Fibroblast of lung (primary cell): ENCODE measurements at places on chromosomes 13 and 19. TPM values are rescaled to one million over a fixed set of nuclear protein-coding genes. Genes with fewer than 3 reads are reported as not detected.
A peak's percentile ranks its signal among the peaks of the same experiment; 100 is the strongest.

Gene ZSCAN22
- polyA plus RNA-seq, result 2.8 and 3.0 TPM in 2 replicates

Gene PLIN5
- not detected in 2 replicates for polyA plus RNA-seq

Gene PRR20E
- polyA plus RNA-seq, result not detected in 2 replicates

Gene PABPC3
- polyA plus RNA-seq, result 0.23 and 0.27 TPM in 2 replicates

Gene C19orf33
- not detected in 2 replicates for polyA plus RNA-seq

Gene ELAVL3
- not detected in 2 replicates for polyA plus RNA-seq

Gene UBE2L5
- 0.17 and 0.20 TPM in 2 replicates for polyA plus RNA-seq

Gene SUPT20H
- polyA plus RNA-seq, result 57.5 and 68.4 TPM in 2 replicates

Gene PCDH17
- 0.01 and 0.07 TPM in 2 replicates for polyA plus RNA-seq

Gene NCAN
- not detected in 2 replicates for polyA plus RNA-seq

DNA sequence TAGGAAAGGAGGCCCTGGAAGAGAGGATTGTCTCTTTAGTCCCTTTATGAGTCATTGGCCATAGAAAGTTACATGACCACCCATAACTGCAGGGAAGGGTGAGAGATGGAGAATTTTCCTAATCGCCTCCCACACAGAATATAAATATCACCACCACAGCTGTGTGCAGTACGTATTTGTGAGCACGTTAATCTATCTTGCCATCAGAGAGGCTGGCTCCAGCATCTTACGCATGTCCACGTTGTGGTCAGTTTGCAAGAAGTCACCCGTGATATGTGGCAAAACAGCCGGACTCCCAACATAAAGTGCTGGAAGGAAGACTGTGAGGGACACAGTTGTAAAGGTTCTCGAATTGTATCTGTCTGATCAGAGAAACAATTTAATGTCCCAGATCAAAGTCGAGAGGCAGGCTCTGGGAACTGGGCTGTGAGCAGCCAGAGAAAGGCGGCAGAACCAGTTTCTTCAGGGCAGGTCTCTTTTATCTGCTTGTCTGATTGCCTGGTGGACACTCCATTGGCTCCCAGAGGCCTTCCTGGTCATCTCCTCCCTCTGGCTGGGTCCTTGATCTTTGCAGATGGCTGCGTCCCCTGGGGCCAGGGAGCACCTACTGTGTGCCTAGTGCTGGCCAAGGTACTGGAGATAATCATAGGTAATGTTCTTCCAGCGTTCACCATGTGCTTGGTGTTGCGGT is 74.9 kb downstream of the SIPA1L3 start:
- DNase-seq, result peak; percentile 96
- no peaks in the 10 kb centered on the region for H3K27me3 ChIP-seq
- H3K4me3 ChIP-seq, result no peak overlapping the region
- peak overlapping the region; percentile 33 for H3K27ac ChIP-seq
- peaks cover 2% of the 10 kb centered on the region for H3K4me1 ChIP-seq

DNA sequence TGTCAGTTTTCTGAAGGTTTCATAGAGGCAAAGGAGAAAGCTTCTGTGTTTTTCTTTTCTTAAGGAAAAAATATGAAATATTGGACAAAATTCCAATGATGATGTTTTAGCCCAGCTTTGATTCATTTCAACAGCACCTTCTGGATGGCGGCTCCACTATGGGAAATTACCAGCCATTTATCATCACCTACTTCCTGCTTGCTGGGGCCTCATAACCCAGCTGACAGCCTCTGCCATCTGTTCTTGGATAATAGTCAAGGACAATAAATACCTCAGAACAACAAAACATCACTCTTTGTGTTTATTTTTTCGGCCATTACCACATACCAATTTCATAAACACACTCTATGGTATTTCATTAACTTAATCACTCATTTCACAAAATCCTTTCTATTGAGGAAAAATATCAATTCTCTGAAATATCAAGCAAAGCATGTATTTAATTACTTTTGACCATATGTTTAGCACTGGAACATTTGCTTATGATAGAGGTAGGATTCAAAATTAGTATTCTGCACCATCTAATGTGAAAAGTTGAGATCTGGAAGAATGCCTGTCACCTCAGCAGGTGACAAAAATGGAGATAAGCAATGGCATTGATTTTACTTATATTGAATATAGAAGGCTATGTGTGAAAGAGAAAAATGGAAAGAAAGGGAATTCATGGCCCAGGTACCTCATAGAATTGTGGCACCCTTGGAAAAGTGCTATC is 629.7 kb downstream of the LIG4 start:
- no peak overlapping the region for H3K27ac ChIP-seq
- no peaks in the 10 kb centered on the region for H3K36me3 ChIP-seq

- H3K4me1 ChIP-seq, result no peaks in the 10 kb centered on the region
- no peak overlapping the region for H3K27ac ChIP-seq
- H3K36me3 ChIP-seq, result no peaks in the 10 kb centered on the region
- peaks cover 27% of the 10 kb centered on the region for H3K27me3 ChIP-seq
- no peak for DNase-seq
Measured at GRCh38 chr13:112954488-112955270, 14.3 kb upstream of the MCF2L start.

DNA sequence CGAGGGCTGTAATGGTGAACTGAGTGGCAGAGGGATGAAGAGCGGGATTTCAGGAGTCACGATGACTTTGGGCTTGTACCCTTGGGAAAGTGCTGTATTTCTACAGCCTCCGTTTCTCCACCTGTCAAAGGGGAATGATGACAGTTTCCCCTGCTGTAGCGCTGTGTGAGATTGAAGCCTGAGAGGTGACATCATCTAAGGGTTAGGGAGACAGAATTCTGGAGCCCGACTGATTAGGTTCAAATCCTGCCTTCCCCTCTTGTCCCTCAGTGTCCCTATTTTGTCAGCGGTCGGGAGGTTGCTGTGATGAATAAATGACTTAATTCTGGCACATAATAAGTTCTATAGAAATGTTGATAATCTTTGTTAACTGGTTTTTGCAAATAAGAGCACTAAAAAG is 693 bp downstream of the MRPL4 start:
- H3K27ac ChIP-seq, result peak overlapping the region; percentile 84
- DNase-seq, result no peak
- no peaks in the 10 kb centered on the region for H3K27me3 ChIP-seq

DNA sequence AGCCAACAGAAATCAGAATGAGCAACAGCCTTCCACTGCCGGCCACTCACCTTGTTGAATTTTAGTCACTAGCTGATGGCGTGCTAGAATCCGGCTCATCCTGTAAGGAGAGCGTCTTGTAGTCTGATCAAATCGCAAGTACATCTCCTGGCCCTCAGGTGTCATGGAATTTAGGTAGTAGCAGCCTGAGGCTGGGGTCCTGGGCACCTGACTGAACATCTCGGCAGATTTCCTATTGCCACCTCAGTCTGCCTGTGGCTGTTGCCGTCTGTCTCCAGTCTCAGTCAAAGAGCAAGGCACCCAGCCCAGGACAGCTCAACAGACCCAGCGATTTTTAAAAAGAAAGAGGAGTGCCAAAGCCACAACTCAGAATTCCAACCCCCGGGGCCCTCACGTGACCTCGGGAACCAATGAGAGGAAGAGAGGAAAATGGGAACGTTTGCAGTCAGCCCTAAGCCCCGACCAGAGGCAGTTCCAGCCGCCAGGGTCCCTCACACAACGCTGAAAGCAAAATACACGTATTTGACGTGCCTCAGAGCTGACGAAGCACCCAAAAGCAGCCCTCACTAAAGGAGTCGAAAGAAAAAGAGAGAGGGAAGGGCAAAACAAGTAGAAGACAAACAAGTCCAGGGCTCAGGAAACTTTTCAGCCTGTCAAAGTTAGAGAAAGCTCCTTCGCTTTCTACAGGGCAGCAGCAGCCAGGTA is at the start of gene STARD13:
TSS of gene STARD13 (minus strand) at position 336 of the 705 bp plus-strand sequence. CDS start at position 219, 117 bp downstream.
- DNase-seq, result peak; percentile 98
- no peaks in the 10 kb centered on the region for H3K36me3 ChIP-seq
- H3K4me3 ChIP-seq, result peak within 1 kb of the TSS; percentile 98
- peaks cover 9% of the 10 kb centered on the region for H3K4me1 ChIP-seq
- no peaks in the 10 kb centered on the region for H3K27me3 ChIP-seq
- peak within 1 kb of the TSS; percentile 94 for H3K27ac ChIP-seq

GRCh38 chr13:111514610-111515306 is 194.3 kb downstream of the TEX29 start:
- no peaks in the 10 kb centered on the region for H3K4me1 ChIP-seq
- no peak overlapping the region for H3K4me3 ChIP-seq
- H3K27ac ChIP-seq, result no peak overlapping the region
- H3K27me3 ChIP-seq, result no peaks in the 10 kb centered on the region
- DNase-seq, result no peak
- no peaks in the 10 kb centered on the region for H3K36me3 ChIP-seq

DNA sequence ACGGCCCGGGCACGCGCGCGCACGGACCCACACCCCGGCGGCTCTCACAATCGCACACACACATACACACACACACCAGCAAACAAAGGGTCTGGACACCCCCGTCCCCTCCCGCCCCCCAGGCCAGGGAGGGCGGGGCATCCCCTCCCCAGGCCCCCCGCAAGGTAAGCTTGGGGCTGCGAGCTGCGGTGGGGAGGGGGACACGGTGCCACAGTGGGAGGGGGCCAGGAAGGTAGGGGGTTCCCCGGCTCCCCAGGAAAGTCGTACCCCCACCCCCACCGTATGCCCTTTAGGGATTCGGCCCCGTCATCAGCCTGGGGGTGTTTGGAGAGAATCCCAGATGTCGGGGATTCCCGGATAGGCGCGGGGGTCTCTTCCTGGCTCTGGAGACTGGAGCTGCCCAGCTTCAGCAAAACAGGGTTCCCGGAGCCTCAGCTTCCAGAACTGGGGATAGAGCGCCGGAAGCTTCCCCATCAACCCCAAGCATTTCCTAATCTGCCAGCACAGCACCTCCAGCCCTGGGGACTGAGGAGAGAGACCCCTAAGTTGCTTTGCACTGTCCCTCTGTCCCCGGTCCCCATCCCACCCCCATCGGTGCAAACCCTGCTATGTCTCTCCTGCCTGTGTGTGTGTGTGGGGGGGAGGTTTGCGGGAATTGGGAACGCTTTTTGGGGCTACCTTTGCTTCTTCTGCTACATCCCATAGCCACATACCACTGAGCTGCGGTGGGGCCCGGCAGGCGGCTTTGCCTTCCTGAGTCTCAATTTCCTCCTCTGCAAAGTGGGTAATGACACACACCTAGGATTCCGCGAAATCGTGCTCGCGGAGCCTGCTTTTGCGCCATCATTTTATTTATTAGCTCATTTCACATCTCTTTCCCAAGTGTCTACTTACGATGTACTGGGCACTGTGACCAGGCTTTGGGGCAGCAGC is 1.8 kb upstream of the CDC37 start:
- H3K4me1 ChIP-seq, result peaks cover 3% of the 10 kb centered on the region
- H3K27me3 ChIP-seq, result peaks cover 9% of the 10 kb centered on the region
- peak overlapping the region; percentile 99 for H3K4me3 ChIP-seq
- H3K36me3 ChIP-seq, result no peaks in the 10 kb centered on the region

- H3K27ac ChIP-seq, result peak overlapping the region; percentile 75
- H3K36me3 ChIP-seq, result peaks cover 1% of the 10 kb centered on the region
Measured at GRCh38 chr13:114120591-114121011, 11.8 kb downstream of the RASA3 start.

DNA sequence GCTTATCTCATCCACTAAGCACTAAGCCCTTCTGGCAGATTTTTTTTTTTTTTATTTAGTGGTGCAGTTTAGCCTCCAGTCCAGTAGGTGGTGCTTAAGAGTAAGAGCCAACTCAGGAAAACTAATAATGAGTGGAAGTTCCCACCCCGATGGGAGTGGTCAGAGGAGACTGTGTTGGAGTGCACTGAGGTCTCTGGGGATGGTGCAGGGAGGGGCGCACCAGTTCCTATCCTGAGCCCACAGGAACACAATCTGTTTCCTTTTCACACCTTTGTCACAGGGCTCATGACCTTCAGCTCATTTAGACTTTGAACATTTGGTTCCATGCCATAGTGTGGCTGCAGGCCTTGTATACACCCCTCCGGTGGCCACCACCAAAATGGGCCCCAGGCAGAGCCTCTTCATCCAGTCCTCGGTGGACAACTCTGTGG is 367.4 kb downstream of the SPRY2 start:
- H3K4me3 ChIP-seq, result no peak overlapping the region
- DNase-seq, result no peak
- no peaks in the 10 kb centered on the region for H3K36me3 ChIP-seq

GRCh38 chr19:42176990-42177685 is 40.3 kb downstream of the DEDD2 start:
- DNase-seq, result peak; percentile 69
- H3K36me3 ChIP-seq, result no peaks in the 10 kb centered on the region
- peaks cover 2% of the 10 kb centered on the region for H3K4me1 ChIP-seq
- H3K27me3 ChIP-seq, result peaks cover 62% of the 10 kb centered on the region

GRCh38 chr13:37148501-37148900 is 43.0 kb upstream of the CSNK1A1L start:
- peaks cover 4% of the 10 kb centered on the region for H3K4me1 ChIP-seq
- no peak overlapping the region for H3K4me3 ChIP-seq

DNA sequence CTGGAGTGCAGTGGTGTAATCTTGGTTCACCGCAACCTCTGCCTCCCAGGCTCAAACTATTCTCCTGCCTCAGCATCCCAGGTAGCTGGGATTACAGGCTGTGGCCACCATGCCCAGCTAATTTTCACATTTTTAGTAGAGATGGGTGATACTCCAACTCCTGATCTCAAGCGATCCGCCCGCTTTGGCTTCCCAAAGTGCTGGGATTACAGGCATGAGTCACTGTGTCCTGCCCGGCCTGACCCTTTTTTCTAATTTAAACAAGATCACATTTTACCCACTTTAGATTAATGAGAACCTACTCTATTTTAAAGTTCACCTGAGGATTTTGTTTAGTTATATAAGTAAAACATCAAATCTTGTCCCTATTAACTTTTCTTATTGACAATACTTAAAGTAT is 91.8 kb upstream of the POSTN start:
- H3K36me3 ChIP-seq, result no peaks in the 10 kb centered on the region
- no peak overlapping the region for H3K4me3 ChIP-seq
- no peaks in the 10 kb centered on the region for H3K27me3 ChIP-seq
- no peak overlapping the region for H3K27ac ChIP-seq

- peak; percentile 21 for DNase-seq
- no peak overlapping the region for H3K27ac ChIP-seq
- peaks cover 24% of the 10 kb centered on the region for H3K36me3 ChIP-seq
- H3K27me3 ChIP-seq, result no peaks in the 10 kb centered on the region
- no peak overlapping the region for H3K4me3 ChIP-seq
Measured at GRCh38 chr19:19280561-19280960, 7.5 kb upstream of the TM6SF2 start.

GRCh38 chr13:42363941-42364612 is 92.1 kb downstream of the AKAP11 start:
- no peak overlapping the region for H3K27ac ChIP-seq
- no peaks in the 10 kb centered on the region for H3K27me3 ChIP-seq
- DNase-seq, result peak; percentile 13
- no peaks in the 10 kb centered on the region for H3K4me1 ChIP-seq
- no peaks in the 10 kb centered on the region for H3K36me3 ChIP-seq

DNA sequence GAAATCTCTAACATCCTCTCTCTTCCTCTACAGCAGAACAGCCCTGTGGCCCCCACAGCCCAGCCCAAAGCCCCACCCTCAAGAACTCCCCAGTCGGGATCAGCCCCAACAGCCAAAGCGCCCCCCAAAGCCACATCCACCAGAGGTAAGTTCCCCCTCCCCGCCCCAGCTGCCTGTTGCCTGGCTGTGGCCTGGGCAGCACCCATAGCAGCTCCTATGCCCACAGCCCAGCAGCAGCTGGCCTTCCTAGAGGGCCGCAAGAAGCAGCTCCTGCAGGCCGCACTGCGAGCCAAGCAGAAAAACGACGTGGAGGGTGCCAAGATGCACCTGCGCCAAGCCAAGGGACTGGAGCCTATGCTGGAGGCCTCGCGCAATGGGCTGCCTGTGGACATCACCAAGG is 14.5 kb downstream of the CC2D1A start:
- no peak overlapping the region for H3K27ac ChIP-seq

GRCh38 chr13:48403151-48403631 is 9.7 kb downstream of the LPAR6 start:
- DNase-seq, result no peak
- no peaks in the 10 kb centered on the region for H3K27me3 ChIP-seq
- no peaks in the 10 kb centered on the region for H3K36me3 ChIP-seq
- no peak overlapping the region for H3K4me3 ChIP-seq

- no peak overlapping the region for H3K27ac ChIP-seq
Measured at GRCh38 chr13:21684576-21684975, 13.7 kb downstream of the FGF9 start.
